ENCODE measurements at places on chromosomes 6 and 20.

GRCh38 chr6:72740135-72740534 lies 118.3 kb downstream of the KCNQ5 start:
- no peak for DNase-seq

- peak; percentile 46 for DNase-seq
These were observed 447 bp downstream of the MCM3 start for GRCh38 chr6:52284131-52284459.

- DNase-seq: no peak
These were observed 5.4 kb downstream of the FBXO30 start for GRCh38 chr6:145809211-145809610.

GRCh38 chr20:2576317-2576727 lies 39.9 kb downstream of the TMC2 start:
- DNase-seq: no peak

GRCh38 chr6:17096096-17096495 lies 5.8 kb upstream of the STMND1 start:
- DNase-seq: peak; percentile 83

- no peak for DNase-seq
These were observed 132.1 kb upstream of the SALL4 start for GRCh38 chr20:51934301-51935002.

- DNase-seq: peak; percentile 73
These were observed 64.9 kb upstream of the ARHGAP18 start for GRCh38 chr6:129774697-129775447.

GRCh38 chr20:19554666-19555065 lies 203.4 kb upstream of the RIN2 start:
- no peak for DNase-seq

GRCh38 chr6:149012040-149012545 lies 265.3 kb downstream of the UST start:
- peak; percentile 75 for DNase-seq

- peak; percentile 64 for DNase-seq
These were observed 194.9 kb downstream of the PHACTR1 start for GRCh38 chr6:12911427-12911826.

- no peak for DNase-seq
These were observed 20.5 kb upstream of the TBC1D32 start for GRCh38 chr6:121354764-121355163.

DNA sequence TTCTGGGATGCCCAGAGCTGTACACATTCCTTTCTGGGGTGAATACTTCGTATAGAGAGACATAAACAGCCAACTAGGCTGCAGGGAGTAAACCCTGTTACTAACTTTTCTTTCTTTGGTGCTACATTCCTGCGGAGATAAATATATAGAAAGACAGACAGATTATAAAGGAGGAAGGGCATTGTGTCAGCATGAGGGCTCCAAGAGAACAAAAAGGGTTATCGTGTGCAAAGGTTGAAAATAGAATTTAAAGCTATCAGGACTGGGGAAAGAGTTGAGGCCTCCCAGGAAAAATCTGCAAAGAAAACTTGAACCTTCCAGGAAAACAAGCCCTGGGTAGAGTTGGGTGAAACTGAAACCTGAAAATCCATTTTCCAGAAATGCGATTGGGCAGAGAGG lies 68.0 kb downstream of the TMEM170B start:
- DNase-seq: no peak

- DNase-seq: no peak
These were observed 122.0 kb downstream of the PLEKHG1 start for GRCh38 chr6:150721418-150722266.

DNA sequence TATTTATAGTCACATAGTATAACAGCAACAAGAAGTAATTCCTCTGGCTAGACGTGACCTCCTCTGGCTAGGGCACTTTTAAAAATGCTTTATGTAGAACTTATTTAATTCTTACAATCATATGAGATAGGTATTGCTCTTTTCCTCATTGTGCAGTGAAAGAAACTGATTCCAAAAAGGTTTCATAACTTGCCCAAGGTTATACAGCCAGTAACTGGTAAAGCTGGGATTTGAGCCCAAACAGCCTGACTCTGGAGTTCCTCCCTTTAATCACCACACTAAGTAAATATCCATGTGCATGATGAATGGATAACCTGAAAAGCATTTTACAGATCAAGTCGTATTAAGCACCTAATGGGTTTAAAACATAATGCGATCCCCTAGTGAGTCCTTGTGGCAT lies 214.6 kb downstream of the PRL start:
- no peak for DNase-seq

DNA sequence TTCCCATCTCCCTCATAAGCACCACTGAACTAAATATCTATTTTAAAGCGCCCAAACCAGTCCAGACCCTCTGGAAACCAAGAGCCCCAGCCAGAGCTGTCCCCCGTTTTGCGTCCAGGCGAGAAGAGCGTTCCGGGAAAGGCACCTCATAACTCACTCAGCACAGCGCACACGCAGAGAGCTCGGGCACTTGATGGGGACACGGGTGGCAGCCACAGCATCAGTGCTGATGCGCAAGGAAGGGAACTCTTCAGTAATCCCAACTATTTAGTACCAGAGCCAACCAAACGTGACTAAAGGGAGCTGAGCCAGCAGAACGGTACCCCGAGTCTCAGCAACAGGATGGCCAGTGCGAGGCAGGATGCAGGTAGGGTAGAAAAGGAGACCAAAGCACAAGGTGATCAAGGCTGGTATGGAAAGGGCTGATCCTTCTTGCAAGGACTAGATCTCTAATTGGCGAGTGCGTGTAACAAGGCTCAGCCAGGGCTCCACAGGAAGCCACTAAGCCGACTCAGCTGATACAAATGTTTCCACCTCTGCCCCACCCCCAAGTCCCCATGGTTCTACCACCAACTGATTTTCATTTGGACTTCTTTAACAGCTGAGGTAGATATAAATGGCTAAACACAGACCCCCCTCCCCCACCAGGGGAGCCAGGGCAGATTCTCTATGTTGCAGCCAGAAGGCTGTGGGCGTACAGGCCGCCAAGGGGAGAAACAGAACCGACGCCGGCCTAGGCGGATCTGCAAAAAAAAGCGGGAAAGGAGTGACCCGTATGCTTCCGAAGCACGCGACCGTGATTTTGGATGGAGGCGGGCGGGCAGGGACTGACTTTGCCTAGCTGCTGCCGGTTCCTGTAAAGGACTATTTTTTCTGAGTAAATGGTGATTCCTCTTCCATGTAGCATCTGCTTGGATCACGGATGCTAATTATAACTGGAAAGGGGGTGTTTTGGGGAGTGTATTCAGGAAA lies 183.5 kb upstream of the COL21A1 start:
- DNase-seq: no peak

DNA sequence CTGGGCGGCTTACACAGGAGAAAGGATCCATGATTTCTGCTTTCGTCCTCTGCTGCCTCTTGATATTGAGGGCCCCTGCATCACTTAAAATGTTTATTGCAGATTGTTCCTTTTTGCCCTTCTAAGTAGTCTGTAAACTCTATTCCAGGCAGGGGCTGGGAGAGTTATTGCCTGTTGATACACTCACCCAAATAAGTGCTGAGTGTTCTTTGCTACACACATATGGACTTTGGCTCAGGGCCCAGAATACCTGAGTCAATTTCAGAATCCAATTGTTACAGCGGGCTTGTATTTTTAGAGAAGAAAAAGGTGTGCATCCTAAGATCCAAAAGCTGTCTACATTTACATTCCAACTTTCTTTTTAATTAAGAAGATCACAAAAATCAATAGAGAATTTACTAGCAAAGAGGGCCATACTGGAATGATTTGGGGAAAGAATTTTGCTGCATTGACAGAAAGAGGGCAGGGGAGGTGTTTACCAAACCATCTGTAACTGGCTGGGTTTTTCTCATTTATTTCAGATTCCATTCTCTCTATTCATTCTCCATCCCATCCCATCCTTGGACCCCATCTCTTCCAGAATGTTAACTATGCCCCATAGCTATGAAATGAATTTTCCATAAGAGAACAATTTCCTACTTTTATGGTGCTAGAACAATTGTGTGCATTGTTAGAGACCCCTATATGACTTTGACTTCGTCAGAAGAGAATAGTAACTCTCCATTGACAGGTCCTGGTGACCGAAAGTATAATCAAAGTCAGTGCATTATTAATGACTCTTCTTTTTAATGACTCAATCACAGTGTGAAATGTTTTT lies 959.9 kb upstream of the FLRT3 start:
- DNase-seq: peak; percentile 88

DNA sequence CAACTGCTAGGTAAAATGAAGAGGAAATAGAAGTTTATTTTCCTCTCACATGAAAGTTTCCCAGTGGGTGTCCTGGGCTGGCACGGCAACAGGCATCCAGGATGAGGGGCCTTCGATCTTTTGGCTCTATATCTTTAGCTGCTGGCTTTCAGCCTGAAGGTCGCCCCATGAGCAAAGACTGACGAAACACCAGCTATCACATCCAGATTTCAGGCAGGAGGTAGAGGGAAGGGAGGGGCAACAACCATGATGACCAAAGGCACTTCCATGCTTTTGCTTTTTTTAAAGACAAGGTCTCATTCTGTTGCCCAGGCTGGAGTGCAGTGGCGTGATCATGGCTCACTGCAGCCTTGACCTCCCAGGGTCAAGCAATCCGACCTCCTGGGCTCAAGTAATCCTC lies 387.9 kb downstream of the RNGTT start:
- no peak for DNase-seq

DNA sequence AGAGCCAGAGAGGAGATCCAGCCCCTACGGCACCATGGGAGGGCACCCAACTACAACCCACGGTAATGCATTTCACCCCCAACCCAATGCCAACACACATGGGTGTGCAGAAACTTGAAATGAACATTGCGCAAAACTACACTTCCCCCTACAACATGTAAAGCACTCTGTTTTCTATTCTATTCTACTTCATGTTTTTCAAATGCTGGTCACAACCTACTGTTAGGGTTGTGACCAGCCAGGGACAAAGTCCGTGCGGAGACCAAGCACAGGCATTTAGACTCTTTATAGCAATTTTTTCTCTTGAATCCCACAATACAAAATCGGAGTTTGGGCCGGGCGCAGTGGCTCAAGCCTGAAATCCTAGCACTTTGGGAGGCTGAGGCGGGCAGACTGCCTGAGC lies 90.6 kb downstream of the MRPL14 start:
- DNase-seq: no peak

DNA sequence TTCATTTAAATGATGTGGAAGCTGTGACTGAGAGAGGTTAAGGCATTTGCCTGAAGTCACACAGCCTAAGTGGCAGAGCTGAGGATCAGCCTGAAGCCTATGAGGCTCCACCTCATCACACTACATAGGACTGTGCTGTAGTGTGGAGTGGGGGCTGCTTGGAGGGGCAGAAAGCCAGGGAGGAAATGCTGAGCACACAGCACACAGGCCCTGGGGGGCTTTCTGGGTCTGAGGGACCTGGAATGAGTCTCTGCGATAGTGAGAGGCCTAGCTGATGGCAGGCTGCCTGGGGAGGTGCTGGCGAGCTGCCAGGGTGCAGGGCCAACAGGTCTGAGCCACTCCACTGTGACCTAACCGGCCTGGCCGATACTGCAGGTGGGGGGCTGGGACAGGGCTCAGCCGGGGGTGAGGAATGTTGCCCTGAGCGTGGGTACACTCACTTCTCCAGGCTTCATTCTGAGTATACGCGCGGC lies 2.2 kb upstream of the ARHGAP40 start:
- no peak for DNase-seq

GRCh38 chr20:58511861-58512260 lies 3.3 kb downstream of the APCDD1L start:
- DNase-seq: no peak

DNA sequence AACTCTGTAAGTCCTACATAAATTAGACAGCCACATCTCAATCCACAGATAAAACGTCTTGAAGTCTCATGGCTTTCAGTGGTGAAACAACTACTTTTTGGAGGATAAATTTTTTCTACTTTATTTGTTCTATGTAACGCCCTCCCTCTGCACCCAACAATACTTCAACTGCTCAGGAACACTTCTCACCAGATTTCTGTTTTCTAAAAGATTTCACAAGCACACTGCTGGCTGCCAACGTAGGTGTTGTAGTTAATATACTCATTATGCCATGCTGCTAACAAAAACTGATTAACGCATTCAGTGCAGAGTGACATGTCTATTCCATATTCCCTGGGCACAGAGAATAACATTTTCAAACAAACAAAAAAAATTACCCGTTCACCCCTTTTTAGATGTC lies 10.2 kb downstream of the USP49 start:
- no peak for DNase-seq

GRCh38 chr6:89711801-89712200 lies 73.3 kb upstream of the LYRM2 start:
- no peak for DNase-seq

DNA sequence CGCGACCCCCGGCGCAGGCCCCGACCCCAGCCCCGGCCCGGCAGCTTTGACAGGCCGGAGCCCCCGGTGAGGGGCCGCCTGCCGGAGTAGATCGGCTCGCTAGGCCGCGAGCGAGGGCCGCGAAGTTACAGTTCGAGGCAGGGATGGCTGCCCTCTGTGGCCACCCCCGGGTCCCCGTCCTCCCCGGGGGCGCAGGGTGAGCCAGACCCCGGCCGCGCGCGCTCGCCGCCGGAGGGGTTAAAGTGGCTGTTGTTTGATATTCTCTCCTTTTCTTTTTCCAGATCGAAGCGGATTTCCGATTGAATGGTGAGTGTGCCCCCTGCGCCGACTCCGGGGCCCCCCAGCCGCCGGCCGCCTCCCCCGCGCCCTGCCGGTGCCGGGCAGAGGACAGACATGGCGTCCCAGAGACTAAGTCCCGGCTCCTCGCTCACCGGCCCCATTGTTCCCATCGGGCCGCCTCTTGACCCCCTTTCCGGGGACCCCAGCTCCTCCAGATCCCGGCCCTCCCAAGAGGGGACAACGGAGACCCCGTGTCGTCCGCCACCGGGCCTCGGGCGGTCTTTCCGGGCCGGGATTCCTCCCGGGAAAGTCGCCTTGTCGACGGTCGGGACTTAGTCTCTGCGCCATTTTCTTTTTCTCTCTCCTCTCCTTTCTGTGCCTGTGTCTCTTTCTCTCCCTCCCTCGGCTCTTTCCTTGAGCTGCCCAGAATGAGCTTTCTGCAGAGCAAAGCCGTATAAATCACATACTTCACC lies 704 bp downstream of the TOP1 start:
- no peak for DNase-seq

- DNase-seq: no peak
These were observed 75.7 kb upstream of the SNX9 start for GRCh38 chr6:157747370-157747769.

DNA sequence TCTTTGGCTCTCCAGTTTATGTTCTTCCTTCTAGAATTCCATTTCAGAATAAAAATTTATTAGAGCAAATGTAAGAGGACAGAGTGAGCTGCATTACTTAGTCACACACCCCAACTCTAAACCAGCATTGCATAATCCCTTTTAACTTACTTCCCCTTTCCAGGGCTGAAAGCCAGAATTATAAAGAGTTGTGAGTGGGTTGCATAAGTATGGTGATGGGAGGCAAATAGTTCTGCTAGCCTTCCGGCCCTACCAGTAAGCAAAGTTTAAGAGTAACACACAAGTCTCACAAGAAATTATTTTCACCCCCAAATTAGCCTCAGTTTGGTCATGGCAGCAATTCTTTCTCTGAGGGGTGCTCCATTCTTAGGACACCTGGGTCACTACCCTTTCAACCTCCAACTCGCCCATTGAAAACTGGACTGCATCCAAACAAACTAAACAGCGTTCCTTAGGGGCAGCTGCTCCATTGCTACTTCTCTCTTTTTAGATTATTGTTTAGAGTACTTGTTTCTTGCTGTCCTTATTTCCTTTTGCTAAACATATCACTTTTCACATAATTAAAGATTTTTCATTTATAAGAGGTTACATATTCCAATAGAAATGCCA lies 1.6 kb downstream of the KIAA0408 start:
- DNase-seq: no peak

- DNase-seq: no peak
These were observed 41.2 kb upstream of the GRIK2 start for GRCh38 chr6:101352316-101352715.

- DNase-seq: no peak
These were observed 94.6 kb downstream of the TFAP2B start for GRCh38 chr6:50913105-50913770.
